ENCODE measurements at places on chromosomes 6 and 20.

- no peak for DNase-seq
Measured at GRCh38 chr6:136571496-136571895, 21.3 kb upstream of the MAP7 start.

GRCh38 chr20:20641783-20642182 lies 70.7 kb downstream of the RALGAPA2 start:
- no peak for DNase-seq

GRCh38 chr20:23508449-23509229 lies 17.7 kb downstream of the CST8 start:
- DNase-seq: no peak

DNA sequence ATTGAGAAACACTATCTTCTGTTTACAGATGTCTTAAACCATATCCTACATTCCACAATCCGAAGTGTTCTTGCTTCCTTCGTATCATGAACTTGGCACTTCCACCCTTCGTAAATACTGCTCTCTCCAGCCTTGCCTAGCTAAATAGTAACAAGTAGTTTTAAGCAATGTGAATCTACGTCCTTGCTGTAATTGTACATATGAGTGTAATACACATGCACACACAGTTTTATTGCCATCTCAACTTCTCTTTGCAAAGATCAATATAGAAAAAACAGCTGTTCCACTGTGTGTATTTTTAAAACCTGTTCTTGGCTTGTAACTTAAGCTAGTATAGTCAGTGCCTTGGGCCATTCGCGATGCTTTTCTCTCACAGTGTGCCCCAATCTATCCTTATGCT lies 1524.7 kb downstream of the GRIK2 start:
- DNase-seq: no peak

- no peak for DNase-seq
Measured at GRCh38 chr6:109050012-109050411, 44.6 kb downstream of the SESN1 start.

All from umbilical cord (tissue), 2 donors.